ENCODE measurements at places on chromosomes 6 and 20.
A peak's percentile ranks its signal among the peaks of the same experiment; 100 is the strongest.

- DNase-seq = peak; percentile 27
These were observed 64.0 kb downstream of the STXBP5 start for GRCh38 chr6:147268254-147268653.

DNA sequence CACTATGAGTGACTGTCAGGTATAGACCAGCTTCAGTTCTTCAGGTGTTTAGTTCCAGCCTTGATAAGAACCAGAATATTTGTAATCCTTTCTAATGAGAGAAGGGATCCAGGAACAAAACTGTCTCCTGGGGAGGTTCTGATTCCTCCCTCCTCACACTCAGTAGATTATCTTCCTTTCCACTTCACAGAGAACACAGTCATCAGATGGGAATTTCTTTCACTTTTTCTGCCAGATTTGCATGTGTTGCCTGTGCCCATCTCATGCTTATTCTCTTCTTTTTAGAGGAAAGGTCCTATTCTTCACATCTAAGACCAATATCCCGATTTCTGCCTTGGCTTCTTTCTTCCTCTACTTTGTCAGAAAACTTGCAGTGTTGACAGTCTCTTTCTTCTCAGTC lies 50.8 kb downstream of the CD109 start:
- peak; percentile 28 for DNase-seq

- no peak for DNase-seq
These were observed 58.0 kb downstream of the PACRG start for GRCh38 chr6:162785632-162786242.

GRCh38 chr20:35207950-35208611 lies 18.4 kb upstream of the MMP24 start:
- peak; percentile 67 for DNase-seq

- no peak for DNase-seq
These were observed 39.3 kb downstream of the ARID1B start for GRCh38 chr6:156816505-156816904.

DNA sequence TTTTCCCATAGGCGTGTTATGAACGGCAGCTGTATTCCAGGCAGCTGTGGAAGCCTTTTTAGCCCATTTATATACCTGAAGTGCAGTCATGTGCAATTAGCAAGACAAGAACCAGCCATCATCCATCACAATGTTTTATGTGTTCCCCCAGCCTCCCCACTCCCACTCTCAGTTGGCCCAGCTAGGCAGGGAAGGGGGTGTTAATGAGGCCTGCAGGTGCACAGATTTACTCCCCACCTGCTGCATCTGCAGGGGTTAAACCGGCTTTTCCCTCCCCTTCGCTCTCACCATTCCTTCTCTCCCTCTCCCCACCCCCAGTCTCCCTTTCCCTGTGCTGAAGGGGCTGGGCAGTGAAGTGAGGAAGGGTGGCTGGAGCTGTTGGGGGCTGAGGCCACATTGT lies 149.8 kb upstream of the AKAP12 start:
- DNase-seq = no peak

GRCh38 chr6:25963426-25964123 lies 973 bp downstream of the TRIM38 start:
- peak; percentile 10 for DNase-seq

DNA sequence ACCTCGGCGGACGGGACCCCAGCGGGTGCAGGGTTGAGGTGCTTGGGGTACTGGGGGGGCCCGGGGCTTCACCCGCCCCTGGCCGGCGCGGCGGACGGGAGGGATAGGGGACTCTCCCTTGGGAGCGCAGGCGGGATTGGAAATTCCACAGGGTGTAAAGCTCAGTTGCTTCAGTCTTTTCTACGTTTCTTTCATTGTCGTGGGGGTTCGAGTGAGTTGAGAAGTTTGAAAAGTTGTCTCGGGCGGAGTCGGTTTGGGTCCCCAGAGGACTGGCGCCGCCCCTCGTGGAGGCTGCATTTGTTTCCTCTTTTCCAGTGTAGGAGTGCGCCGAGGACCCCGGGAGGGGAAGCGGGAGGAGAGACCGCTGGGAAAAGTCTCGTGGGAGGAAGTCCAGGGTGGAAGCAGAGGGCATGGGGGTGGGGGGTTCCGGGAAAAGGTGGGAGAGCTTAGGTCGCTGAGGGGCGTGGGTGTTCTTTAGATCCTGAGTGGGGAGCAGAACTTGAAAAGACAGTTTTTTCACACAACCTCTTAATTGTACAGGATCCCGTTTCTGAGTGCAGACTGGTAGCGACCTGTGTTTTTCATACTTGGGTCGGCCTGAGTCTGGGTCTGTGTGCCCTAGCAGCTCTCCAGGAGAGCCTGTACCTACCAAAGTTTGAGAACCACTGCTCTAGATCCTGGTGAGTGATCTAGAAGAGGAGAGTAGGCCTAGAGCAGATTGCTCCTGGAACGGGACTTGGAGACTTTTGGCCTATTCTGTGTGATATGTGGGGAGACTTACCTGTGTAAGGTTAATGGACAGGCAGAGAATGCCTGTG lies 495 bp downstream of the FAM83B start:
- DNase-seq = peak; percentile 18

DNA sequence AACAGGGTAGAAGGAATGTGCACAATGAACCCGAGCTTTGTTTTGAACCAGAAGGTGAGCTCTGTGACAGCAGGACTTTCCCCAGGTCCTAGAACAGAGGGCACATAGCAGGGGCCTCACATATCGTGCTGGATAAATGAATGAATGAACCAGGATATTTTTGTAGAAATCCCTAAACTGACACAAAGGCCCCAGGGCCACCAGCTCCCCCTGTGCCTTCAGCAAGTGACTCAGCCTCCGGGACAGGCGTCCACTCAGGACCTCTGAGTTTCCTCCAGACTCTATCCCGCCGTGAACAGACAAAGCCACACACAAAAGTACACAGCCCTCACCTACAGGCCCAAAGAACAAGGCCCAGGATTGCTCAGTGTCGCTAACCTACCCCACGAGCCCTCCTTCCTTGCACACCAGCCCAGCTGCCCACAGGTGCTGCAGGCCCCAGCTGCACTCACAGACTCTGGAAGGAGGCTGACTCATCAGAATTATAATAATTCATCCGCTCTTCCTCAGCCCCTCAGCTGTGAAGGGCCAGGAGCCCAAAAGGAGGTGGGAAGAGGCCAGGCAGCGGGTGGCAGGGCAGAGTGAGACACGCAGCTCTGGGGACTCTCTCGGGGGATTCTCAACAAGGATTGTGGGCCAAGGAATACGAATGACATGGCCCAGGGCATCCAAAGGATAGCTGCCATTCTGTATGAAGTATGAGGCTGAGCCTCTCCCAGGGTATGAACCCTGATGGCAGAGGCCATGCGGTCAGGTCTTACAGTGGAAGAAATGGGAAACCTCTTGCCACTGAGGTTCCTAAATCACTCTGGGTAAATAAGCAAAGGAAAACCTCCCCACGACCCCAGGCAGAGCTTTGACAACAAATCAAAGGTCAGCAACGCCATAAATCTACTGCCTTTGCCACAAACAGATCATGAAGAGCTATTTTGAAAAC lies 40.9 kb downstream of the SUMO4 start:
- DNase-seq = peak; percentile 27
